ENCODE measurements at places on chromosomes 6 and 20.

DNA sequence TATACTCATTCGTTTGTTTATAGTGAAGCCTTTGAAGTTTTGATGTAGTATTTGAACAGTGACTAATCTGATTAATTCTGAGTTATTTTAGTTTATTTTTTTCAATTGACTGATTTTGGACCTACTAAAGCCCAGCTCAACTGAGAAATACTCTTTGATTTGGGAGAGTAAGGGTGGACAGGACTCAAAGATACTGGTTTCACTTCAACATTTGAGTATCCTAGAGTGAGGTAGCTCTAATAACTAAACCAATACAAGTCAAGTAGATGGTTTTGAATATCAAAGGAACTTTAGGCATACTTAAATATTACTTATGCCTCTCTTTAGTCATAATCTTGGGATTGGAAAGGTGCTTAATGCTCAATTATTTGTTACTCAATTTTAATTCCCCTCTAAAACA is 65.6 kb downstream of the ZNF292 start:
- DNase-seq, result no peak

GRCh38 chr20:9348747-9349146 is 165.6 kb upstream of the LAMP5 start:
- DNase-seq, result no peak

GRCh38 chr6:12082368-12082767 is 70.3 kb downstream of the HIVEP1 start:
- no peak for DNase-seq

- DNase-seq, result no peak
Observed at GRCh38 chr20:64104667-64105451, 2.5 kb downstream of the NPBWR2 start.

DNA sequence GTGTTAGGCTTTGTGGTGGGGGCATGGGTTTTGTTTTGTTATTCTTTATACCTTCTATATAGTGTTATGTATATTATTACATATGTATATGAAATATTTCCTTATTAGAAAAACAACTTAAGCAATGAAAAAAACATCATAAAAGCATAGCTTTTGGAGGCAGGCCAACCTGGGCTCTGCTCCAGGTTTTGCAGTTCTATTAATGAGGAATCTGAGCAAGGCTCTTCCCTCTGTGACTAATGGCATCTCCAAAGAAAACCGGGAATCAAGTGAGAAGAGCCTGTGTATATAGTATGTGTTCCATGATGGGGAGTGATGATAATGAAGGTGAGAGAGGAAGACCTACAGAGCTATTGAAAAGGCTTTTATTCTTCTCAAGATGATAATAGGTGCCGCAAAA is 291.1 kb downstream of the CLIC5 start:
- peak; percentile 74 for DNase-seq

- no peak for DNase-seq
Observed at GRCh38 chr6:158753811-158754210, 65.4 kb downstream of the EZR start.

GRCh38 chr20:62946918-62947317 is 5.6 kb upstream of the SLC17A9 start:
- DNase-seq, result no peak

GRCh38 chr6:9634776-9635175 is 780.1 kb downstream of the TFAP2A start:
- DNase-seq, result no peak

DNA sequence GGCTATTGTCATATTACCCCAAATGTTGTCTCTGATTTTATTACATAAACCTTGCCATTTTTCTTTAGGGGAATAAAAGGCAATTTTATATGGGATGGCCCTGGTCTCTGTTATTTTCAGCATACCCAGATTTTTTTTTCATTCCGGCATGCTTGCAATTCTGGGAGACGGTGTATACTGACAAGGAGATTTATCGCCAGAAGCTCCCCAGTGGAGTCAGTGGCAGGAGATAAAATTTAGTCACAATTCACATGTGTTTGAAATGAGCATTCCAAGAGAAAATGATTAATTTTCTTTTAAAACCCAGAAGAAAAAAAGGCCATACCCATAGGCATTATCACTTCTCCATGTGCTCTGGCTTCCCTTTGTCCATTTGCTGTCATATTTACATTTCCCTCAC is 250.8 kb upstream of the RSPO3 start:
- no peak for DNase-seq

- no peak for DNase-seq
Observed at GRCh38 chr6:108116546-108117426, 42.2 kb upstream of the OSTM1 start.

DNA sequence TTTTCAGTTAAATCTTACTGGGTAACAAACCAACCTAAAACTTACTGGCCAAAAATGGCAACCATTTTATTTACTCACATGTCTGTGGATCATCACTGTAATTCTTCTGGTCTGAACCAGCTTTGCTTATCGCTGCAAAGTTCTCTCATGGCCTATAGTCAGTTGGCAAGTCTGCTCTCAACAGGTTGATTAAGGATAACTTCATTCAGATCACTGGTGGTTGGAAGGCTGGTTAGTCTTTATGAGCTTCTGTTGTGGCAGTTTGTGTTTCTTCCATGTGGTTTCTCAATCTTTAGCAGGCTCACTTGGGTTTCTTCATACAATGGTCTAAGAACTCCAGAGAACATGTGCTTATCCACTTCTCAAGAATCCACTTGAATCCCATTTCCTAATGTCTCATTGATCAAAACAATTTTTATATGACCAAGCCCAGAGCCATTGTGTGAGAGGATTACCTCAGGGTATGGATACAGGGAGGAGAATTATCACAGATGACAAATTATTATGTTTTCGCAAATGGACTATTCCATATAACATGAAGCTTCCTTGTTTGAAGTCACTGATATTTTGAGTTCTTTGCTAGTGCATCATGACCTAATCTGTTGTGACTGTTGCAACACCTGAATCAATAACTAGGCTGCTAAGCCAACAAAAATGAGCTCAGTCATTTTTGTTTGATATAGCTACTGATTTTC is 155.4 kb upstream of the BMP2 start:
- DNase-seq, result no peak

DNA sequence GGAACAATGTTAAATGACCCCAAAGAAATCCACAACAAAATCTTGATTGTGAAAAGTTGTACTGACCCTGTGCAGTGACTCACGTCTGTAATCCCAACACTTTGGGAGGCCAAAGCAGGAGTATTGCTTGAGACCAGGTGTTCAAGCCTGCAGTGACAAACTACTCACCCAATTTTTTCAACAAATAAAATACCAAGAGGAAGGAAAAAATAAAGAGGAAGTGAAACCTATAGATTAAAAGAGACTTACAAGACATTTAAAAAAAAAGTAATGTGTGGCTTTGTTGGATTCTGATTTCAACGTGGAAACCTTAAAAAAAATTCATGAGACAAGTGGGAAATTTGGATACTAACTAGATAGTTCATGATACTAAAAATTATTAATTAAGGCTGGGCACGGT is 31.9 kb downstream of the GINS1 start:
- no peak for DNase-seq

DNA sequence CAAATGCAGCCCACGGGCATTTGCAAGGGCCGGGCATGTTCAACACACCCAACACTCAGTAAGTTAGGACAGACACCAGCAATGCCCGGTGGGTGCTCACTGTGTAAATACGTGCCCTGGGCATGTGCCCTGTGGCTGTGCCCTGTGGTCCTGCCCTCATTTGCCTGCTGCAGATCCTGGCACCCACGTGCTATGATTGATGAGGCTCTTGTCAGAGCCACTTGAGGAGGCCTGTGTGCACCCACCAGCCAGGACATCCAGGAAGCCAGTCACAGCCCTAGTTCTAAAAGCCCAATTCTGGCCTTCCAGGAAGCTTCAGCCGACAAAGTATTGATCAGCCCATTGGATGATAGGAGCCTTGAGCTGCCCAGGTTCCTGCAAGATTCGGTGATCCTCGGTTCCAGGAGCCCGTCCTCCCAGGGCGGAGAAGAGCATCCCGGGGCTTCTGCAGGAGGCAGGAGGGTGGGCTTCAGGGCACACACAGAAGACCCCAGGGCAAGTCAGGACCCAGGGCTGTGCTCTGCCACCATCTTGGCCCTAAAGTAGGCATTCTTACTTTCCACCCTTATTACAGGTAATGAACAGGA is 223.9 kb downstream of the PREX1 start:
- no peak for DNase-seq

DNA sequence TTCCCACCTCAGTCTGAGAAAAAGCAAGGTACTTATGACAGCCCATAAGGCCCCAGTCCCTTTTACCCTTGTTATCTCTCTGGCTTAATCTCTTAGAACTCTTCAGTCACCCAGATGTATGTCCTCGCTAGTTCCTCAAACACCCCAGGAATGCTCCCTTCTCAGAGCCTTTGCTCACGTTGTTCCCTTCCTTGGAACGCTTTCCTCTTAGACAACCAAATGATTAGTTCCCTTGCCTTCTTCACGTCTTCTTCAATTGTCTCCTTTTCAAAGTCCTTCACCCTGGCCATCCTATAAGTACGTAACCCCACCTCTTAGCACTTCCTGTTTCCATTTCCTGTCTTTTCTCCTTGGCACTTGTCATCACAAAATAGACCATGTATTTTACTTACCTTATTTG is 1.1 kb upstream of the APOBEC2 start:
- DNase-seq, result no peak

DNA sequence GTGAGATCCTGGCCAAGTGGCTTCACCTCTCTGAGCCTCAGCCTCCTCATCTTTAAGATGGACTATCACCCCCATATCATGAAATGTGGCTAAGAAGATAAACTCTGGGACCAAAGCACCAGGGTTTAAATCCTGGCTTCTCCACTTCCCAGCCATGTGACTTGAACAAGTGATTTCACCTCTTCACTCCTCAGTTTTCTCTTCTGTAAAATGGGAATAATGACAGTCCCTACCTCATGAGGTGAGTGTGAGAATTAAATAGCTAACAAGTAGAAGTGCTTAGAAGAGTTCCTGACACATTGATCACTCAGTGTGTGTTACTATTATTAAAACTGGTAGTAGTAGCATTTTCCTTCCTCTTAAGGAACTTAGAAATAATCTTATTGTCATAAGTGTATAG is 516.9 kb upstream of the SULF2 start:
- DNase-seq, result no peak

GRCh38 chr6:4664911-4665310 is 111.3 kb upstream of the CDYL start:
- no peak for DNase-seq

Data from stromal cell of bone marrow (primary cell).